Stimulated activated CD8-positive, alpha-beta memory T cell treated with anti-CD3 and anti-CD28 coated beads, Interleukin-4, amount 100 ng/mL, for 1 hour (primary cell): ENCODE measurements at places on chromosomes 7 and 10.

- DNase-seq = no peak
Measured at GRCh38 chr10:107585630-107586029, 421.1 kb upstream of the SORCS1 start.

DNA sequence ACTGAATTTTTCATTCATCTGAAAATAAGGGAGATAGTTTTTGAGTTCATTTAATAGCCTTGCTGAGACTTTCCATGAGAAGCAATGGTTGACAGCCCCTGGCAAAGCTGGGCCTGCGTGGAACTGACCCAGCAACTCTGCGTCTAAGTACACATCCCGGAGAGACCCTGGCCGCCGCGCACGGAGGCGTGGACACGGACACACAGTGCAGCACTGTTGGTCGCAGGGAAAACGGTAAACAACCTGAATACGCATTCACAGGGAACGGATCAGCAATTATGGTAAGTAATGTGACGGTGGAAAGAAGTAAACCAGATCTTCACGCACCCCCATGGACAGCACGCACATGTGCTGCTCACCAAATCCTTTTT is 28.2 kb downstream of the GNA12 start:
- DNase-seq = no peak

GRCh38 chr7:67512481-67512880 is 515.8 kb downstream of the TYW1 start:
- DNase-seq = no peak

DNA sequence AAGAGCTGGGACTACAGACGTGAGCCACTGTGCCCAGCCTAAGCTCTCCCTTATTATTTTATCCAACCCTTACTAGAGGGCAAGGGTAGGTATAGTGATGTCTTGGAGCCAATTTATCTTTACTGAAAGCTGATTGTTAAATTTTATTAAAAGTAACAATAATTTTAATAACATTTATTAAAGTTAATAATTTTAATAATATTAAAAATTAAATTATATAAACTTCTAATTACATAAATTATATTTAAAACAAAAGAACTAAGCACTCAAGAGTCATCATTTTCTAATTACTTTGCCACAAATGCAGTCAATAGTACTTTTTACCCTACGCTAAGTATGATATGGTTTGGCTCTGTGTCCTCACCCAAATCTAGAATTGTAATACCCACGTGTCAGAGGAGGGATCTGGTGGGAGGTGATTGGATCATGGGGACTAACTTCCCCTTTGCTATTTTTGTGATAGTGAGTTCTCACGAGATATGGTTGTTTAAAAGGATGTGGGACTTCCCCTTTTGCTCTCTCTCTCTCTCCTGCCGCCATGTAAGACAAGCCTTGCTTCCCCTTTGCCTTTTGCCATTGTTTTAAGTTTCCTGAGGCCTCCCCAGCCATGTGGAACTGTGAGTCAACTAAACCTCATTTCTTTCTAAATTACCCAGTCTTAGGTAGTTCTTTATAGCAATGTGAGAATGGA is 58.4 kb upstream of the ETV1 start:
- no peak for DNase-seq

DNA sequence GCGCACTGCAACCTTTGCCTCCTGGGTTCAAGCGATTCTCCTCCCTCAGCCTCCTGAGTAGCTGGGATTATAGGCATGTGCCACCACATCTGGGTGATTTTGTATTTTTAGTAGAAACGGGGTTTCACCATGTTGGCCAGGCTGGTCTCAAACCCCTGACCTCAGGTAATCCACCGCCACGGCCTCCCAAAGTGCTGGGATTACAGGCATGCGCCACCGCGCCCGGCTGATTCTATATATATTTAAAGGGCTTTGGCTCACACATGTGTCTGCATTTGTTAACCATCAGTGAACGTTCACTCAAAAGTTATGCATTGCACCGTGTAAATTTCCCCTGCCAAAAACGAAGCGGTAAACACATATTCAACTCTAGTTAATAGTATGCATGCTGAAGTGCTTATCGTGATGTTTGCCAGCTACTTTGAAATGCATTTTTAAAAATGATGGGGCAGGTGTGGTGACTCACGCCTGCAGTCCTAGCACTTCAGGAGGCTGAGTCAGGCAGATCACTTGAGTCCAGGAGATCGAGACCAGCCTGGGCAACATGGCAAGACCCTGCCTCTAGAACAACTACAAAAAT is 17.7 kb upstream of the WIPI2 start:
- no peak for DNase-seq

DNA sequence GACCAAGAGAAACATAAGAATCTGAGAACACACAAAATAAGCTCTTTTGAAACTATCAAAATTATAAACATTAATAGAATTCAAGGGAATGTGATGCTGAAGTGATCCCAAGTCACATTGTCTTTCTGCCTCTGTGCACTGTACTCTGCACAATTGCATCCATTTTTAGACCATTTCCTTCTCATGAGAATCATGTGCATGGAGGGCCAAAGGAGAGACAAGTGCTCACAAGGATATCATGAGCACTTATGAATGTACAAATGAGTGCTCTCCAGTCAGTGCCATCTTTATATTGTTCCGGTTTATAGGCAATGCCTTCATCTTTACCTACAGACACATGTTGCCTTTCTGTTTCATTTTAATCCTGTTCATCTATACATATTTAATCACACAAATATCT is 36.9 kb downstream of the MET start:
- no peak for DNase-seq
